Stimulated activated CD8-positive, alpha-beta memory T cell treated with anti-CD3 and anti-CD28 coated beads, Interleukin-4, amount 100 ng/mL, for 1 hour (primary cell): ENCODE measurements at places on chromosomes 12 and 14.

- DNase-seq = no peak
Observed at GRCh38 chr14:100556936-100557505, 30.2 kb downstream of the BEGAIN start.

GRCh38 chr12:52992699-52993557, 13.3 kb upstream of the EIF4B start:
- no peak for DNase-seq

DNA sequence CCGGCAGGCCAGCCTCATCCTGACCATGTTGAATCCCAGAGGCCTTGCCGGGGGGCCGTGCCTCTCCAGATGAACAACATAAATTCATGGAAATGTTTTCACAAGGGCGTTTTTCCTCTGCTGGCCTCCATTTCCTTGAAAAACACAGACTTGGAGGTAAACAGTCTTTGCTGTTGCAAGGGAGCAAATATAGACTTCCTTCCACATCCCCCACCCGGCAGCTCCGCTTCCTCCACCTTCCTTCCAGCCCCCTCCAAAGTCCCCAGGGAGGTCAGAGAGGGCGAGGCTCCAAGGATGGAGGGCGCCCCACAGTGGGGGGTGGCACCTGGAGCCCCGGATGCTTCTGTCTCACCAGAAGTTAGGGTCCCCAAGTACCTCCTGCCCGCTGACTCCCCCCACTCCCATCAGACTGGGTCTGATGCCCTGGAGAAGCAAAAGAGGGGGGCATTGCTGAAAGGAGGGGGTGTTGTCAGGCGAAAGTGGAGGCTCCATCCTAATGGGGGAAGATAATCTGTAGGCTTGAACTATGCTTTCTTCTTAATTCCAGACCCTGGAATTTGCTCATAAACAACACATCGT, 31.1 kb downstream of the CALM1 start:
- DNase-seq = no peak

DNA sequence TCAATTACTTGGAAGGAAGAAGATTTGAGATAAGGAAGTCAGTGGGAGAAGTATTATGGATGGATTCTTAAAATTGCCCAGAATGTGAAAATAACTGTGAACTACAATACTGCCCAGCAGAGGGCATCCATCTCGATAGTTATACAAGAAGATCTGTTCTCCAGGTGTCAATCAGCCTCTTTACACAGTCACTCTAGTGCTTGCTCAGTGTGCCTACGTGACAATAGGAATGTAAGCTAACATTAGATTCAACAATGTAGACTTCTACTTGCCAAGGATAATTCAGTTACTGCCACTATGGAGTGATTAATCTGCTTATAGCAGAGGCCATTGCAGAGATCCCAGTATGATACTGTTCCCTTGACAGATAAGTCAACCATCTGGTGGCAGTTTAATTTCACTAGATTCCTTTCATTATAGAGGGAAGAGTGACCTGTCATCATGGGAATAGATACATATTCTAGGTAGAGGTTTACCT, 10.6 kb upstream of the MAP4K5 start:
- no peak for DNase-seq

DNA sequence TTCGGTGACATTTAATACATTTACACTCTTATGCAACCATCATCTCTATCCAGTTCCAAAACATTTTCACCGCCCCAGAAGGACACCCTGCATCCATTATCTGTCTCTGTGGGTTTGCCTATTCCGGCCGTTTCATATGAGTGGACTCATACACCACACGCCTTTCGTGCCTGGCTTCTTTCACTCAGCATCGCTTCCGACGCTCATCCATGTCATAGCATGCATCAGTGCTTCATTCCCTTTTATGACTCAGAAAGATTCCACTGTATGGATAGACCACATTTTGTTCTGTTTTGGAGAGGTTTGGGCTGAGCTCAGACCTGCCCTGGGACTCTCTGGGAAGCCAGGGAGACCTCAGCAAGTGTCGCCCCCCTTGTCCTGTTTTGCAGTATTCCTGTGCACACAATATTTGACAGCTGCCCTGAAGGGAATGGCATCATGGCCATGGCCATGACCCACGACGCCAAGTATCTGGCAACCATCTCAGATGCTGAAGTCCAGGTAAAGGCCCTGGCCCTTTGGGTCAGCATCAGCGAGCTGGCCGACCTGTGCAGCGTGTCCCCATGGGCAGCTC, 23.8 kb downstream of the CFAP251 start:
- no peak for DNase-seq

DNA sequence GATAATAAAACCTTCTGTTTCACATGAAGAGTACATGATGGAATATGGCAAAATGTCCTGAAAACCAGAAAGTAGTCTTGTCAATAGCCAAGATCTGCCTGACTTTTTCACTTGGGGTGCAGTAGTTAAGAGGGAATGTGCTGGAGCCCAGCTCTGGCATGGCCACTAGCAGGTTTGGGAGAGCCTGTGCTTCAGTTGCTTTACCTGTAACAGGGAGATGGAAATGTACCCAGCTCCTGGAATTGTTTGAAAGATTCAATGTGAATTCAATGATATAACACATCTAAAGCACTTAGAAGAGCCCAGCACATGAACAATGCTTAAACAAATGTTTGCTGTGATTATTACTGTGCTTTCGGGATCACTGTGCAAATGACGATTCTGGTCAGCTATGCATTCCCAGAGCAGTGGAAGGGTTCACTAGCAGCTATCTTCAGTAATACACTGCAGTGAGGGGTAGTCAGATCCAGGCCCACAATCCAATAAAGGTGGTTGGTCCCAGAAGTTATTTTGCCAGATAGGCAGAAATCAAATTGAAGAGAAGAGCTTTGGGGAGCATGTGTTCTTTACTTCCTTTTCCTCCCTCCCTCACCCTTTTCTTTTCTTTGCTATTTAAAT, 224.9 kb downstream of the APAF1 start:
- DNase-seq = no peak

DNA sequence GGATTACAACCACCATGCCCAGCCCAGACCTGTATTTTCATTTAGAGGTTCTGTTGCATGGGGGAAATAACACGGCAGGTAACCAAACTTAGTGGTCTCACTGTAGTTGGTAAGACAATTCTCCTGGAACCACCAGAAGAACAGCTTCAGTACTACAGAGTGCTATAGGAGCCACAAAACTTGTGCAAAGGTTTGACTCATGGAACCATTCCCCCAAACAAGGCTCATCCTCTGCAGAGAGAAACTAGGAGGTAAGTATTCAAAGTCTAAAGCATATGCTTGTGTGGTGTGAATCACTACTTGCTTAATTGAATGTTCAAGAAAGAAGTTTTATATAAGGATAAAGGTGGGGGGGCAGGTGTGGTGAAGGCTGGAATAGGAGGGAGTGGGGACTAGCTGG, 58.7 kb downstream of the GNS start:
- DNase-seq = no peak

GRCh38 chr14:22800346-22800745, 14.9 kb downstream of the SLC7A7 start:
- no peak for DNase-seq

- no peak for DNase-seq
Observed at GRCh38 chr12:97748298-97748697, 285.7 kb downstream of the RMST start.

GRCh38 chr12:121797937-121798786, 4.7 kb upstream of the RHOF start:
- DNase-seq = no peak

GRCh38 chr12:65335021-65335714, 56.7 kb downstream of the MSRB3 start:
- no peak for DNase-seq

DNA sequence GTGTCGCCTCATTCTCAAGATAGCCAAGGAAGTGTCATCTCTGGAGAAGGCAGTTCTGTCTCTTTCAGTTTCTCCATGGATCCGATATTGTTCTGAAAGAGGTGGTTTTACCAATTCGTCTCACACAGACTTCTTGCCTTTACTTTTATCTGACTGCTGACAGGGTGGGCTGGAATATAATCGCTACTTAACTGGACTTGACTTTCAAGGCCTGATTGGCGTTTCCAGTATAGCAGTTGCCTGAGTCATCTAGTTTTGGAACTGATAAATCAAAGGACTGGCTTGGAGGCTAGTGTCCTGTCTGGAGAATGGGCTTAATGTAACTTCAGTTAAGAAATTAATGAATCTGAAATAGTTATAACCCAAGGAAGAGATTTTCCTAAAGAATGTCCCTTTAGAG, 21.6 kb downstream of the PRKCH start:
- DNase-seq = no peak

DNA sequence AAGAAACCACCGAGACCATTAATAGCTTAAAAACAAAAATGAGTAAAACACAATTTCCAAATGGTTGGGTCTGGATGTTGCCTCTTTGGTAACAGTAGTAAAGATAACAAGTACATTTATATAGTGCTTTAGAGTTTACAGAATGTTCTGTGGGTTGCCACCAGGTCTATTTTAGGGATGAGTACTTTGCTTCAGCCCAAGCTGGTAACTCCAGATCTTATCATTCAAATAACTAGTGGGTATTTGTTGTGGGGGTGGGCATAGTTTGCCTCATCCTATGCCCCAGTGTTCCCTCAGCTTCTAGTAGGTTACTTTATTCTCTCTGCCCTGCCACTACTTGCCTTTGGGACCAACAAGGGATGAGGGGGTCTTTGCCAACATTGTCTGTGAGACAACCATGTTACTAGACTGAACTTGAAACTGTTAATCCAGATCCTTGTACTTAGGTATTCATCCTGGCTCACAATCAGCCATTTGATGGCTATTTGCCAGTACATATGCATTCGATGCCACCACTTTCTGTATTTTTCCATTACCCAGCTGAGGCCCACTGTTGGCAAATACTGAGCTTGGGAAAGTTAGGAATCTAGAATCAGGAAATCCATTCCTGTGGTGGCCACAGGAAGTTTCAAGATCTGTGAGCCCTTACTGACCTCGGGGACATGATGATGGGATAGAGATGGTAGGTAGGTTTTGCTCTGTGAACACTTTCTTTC, 17.6 kb upstream of the AKAP6 start:
- DNase-seq = no peak

GRCh38 chr14:92590941-92591340, 77.4 kb downstream of the RIN3 start:
- no peak for DNase-seq

DNA sequence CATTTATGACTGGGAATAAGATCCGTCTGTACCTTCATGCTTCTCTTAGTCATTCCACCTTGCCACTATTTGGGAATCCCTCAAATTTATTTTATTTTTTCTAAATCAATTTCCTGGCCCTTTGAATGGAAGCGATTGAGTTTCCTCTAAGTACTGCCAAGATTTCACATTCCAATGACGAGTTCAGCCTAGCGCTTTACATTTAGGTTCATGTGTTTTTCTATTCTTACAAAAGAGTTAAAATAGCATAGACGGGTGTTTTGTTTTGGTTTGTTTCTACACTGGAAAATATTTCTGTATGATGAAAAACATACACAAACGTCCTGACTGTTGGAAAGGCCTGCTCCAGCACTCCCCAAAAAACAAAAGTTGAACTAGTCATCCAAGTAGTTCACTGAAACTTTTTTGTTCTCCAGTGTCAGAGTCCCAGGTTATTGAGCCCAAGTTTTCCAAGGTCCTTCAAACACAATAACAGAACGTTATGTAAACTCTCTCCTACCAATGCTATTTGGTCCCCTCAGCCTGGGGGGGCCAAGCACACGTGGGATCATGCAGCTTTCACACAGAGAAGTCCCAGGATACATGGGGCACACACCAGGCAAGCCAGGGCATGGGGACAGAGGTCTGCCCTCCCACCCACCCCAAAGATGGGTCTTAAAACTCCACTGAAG, 74.8 kb upstream of the FOXN3 start:
- no peak for DNase-seq

GRCh38 chr14:99242816-99243721, 28.9 kb downstream of the BCL11B start:
- DNase-seq = no peak

DNA sequence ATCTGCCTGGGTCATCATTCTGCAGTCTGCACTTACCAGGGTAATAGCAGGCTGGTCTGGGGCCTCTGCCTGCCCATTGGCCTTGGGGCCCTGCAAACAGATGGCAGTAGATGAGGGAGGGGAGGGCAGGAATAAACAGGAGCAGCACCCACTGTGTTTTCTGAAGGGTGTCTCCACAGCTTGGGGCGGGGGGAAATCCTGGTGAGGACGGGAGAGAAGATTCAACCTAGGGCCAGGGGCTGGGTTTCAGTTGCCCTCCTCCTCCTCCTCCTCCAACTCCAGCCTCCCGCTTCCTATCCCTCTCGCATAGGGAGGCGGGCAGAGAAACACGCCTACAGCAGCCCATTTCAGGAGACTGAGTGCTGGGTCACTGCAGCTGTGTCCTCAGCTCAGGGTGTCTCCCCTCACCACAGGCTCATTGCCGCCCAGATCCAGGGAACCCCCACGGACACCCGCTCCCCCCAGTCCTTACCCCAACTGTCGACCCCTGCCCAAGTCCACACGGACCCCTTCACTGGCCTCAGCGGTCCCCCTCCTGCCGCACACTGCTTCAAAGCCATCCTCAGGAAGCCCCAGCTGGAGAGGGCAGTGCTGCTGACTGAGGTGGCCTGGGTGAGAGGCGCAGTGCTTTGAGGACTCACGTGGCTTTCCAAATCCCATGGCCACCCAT, 9.1 kb upstream of the KRT80 start:
- DNase-seq = no peak

GRCh38 chr12:105198961-105199360, 37.0 kb downstream of the APPL2 start:
- no peak for DNase-seq

DNA sequence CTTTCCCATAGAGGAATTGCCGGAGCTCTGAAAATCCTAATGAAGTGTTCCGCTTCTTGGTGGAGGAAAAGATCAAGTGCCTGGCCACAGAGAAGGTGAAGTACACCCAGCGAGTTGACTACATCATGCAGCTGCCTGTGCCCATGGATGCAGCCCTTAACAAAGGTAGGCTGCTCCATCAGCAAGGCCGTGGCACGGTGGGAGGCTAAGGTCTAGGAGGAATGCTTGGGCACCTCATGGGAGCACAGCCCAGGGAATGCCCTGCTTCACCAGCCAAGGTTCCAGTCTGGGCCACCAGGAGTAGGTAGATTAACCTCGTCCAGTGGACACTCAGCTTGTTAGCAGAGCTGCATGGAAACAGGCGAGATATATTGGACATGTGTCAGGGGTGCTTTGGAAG, 6.4 kb upstream of the TPI1 start:
- no peak for DNase-seq

GRCh38 chr12:6306151-6306550, 4.3 kb upstream of the PLEKHG6 start:
- DNase-seq = no peak

- DNase-seq = no peak
Observed at GRCh38 chr14:55026441-55026792, 482 bp downstream of the WDHD1 start.

DNA sequence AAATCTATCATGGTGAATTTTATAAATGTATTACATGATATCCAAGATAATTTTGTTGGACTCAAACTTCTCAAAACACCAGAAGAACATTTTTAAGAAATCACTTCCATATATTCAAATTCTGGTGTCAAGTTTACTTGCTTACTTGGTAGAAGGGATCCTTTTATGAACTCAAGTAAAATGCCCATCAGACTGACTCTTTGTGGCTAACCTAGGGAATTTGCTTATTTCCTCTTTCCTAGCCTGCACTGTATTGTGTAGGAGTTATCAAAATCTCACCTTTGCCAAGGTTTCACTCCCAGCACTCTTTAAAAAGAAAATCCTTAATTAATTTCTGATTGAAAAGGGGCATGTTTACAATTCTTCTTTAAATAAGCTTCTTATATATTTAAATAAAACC, 196.5 kb downstream of the DUSP6 start:
- DNase-seq = no peak
